ENCODE measurements at places on chromosomes 3 and 15. TPM values are rescaled to one million over a fixed set of nuclear protein-coding genes. Genes with fewer than 3 reads are reported as not detected.

- no peak for DNase-seq
Measured at GRCh38 chr3:128436214-128436613, 30.5 kb downstream of the DNAJB8 start.

- DNase-seq = peak; percentile 74
Measured at GRCh38 chr3:51539291-51539941, 897 bp downstream of the RAD54L2 start.

DNA sequence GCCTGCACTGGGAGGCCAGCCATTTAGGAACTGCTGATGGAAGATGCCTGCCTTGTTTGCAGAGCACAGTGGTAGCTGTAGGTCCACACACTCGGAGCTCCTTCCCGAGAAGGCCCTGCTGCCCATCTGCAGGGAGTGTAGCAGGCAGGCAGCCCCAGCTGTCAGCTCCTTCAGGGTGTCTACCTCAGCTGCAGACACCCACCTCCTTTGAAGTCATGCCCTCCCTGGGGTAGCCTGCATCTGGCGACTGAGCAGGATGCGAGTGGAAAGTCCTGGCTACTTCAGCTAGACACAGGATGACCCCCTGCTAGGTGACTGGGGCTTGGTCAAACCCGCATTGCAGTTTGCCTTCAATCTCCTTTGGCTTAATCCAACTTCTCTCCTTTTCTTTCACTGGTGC is 93.2 kb upstream of the TLE3 start:
- no peak for DNase-seq

GRCh38 chr3:132445817-132446216 is 28.5 kb downstream of the DNAJC13 start:
- peak; percentile 80 for DNase-seq

- DNase-seq = no peak
Measured at GRCh38 chr15:100939791-100940190, 20.6 kb downstream of the LRRK1 start.

- DNase-seq = peak; percentile 83
Measured at GRCh38 chr3:30292192-30292893, 314.1 kb upstream of the TGFBR2 start.

DNA sequence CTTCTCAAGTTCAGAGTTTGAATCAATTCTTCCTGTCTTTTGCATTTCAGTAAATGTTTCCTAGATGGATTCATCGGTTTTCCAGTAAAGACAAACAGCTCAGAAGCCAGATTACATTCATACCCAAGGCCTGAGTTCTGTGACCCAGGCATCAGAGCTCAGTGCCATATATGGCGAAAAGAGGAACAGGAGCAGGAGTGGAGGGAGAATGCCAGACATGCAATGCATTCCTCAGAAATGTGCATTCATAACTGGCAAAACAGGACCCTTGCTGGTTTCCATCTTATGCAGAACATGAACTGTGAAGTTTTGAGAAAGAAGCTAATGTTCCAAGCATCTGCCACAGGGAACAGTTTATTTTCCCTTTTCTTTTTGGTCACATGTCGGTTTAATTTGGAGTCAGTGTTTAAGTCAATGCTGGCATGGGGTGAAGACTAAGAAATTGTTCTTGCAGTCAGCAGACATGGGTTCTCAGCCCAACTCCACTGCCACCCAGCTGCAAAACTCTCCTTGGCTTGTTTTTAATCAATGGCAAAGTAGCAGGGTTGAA is 116.5 kb downstream of the LPP start:
- DNase-seq = peak; percentile 68

GRCh38 chr3:123941121-123941520 is 19.9 kb downstream of the CCDC14 start:
- DNase-seq = no peak

SLC22A13 gene
- 0.77 TPM for total RNA-seq

SAMMSON gene
- not detected for total RNA-seq

Data from bronchial epithelial cell (primary cell).